ENCODE measurements at places on chromosomes 2 and 18.

DNA sequence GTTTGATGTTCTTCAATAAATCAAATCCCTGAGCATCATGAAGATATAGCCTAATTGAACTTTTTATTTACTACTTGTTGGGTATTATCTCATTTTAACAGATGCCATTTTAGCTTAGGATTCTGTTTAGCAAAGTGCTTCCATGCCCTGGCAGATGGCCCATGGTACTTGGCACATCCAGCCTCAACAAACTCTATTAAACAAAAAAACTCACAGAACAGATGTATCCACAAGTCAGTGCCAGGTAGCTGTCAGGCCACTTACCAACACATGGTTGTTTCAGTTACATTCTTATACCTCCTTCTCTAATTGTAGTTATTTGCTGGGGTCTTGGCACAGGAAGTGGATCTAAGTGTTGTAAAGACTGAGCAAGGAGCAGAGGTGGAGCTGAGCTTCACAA is 29.6 kb downstream of the GAD1 start:
- no peak overlapping the region for H3K4me3 ChIP-seq
- DNase-seq: no peak
- H3K27ac ChIP-seq: no peak overlapping the region
- H3K27me3 ChIP-seq: no peaks in the 10 kb centered on the region
- peaks cover 17% of the 10 kb centered on the region for H3K4me1 ChIP-seq
- H3K36me3 ChIP-seq: no peaks in the 10 kb centered on the region

GRCh38 chr2:227545990-227546389 is 52.7 kb upstream of the SCYGR2 start:
- no peak for DNase-seq
- no peak overlapping the region for H3K4me3 ChIP-seq
- no peaks in the 10 kb centered on the region for H3K27me3 ChIP-seq
- peak overlapping the region; percentile 23 for H3K27ac ChIP-seq

DNA sequence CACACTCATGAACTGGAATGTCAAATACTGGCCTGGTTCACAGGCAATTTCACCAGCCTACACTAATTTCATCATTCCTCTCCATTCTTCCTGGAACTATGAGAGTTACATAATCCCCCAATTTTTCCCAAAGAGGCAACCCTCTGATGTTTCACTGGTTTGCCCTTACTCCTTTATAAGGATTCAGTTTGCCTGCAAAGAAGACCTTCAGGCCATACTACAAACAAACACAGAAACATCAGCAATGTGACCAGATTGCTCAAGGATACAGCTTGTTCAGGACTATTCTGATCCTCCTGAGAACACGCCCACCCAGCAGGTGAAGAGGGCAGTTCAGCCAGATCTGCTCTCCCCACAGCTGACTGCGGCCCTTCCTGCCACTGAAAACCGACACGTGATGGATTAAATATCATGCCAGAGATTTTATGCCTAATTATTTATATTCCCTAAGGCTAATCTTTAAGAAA is 215.5 kb downstream of the ETAA1 start:
- no peak for DNase-seq
- no peak overlapping the region for H3K27ac ChIP-seq
- H3K27me3 ChIP-seq: no peaks in the 10 kb centered on the region
- H3K4me3 ChIP-seq: no peak overlapping the region
- no peaks in the 10 kb centered on the region for H3K36me3 ChIP-seq

GRCh38 chr2:79554899-79555298 is 42.0 kb downstream of the CTNNA2 start:
- no peaks in the 10 kb centered on the region for H3K27me3 ChIP-seq
- H3K36me3 ChIP-seq: no peaks in the 10 kb centered on the region
- DNase-seq: no peak
- no peak overlapping the region for H3K27ac ChIP-seq

DNA sequence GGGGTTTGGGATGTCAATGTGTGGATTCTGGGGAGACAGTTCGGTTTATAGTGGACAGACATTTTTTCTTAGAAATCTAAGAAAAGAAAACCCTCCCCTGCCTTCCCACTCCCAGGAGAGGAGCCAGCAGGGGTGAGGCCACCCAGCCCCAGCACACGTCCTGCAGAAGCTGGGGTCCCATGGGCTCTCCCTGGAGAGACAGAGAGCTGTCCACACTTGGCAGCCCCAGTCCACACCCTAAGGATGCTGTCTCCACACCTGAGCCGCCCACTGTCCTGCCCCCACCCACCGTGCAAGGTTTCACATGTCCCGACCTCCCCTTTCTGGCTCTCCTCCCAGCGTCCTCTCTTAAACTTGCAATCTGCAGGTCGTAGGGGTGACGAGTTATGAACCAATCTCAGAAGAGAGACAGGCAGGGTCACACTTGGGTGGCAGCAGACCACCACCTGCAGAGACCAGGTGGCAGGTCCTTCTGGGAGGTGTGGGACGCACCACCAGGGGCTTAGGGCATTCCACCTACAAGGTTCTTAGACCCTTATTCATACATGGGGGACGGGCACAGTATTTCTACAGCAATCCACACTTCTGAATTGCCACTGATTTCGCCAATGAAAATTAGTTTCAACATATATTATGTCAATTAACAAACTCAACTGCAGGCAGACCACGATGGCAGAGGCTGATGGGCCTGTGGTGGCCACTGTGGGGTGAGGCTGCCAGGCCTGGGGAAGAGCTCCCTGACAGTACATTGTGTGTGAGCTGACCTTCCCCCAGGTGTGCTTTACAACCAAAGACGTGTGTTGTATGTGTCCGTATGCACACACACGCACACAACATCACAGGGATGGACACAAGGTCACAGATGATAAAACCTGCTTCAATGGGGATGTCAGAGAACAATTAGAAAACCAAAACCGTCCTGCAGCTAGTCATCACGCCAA is 158.5 kb downstream of the TPO start:
- H3K4me3 ChIP-seq: no peak overlapping the region
- H3K36me3 ChIP-seq: no peaks in the 10 kb centered on the region
- DNase-seq: no peak
- no peaks in the 10 kb centered on the region for H3K4me1 ChIP-seq

GRCh38 chr2:41595240-41595639 is 452.6 kb upstream of the PKDCC start:
- no peaks in the 10 kb centered on the region for H3K4me1 ChIP-seq
- no peak overlapping the region for H3K27ac ChIP-seq

DNA sequence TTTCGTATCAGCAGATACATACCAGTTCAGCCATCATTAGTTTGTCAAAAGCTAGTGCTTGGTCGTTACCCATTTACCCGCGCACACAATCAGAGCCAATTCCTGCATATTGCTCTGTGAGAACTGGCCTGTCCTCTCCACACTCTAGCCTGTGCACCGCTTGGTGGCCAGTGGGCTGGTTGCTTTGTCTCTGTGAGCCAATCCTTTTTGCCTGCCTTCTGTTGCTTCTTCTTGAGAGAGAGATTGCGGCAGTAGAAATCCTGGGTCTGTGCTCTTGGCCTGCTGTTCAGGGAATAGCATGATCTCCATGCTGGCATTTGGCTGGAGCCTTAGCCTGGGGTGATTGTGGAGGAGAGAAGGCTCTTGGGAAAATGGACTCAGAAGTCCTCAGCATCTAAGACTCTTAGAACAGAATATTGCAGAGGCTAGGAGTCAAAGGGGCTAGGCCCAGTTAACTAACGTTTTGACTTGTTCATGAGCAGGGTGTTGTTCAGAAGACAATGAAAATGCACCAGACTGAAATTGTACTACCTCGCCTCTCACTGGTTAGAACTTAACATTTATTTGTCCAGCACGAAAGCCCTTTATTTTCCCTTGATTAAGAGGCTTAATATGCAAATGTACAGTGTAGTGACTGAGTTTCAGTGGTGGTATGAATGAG is 37.1 kb downstream of the MAP4K4 start:
- H3K27ac ChIP-seq: peak overlapping the region; percentile 81
- H3K27me3 ChIP-seq: no peaks in the 10 kb centered on the region
- DNase-seq: no peak
- H3K4me1 ChIP-seq: peaks cover 58% of the 10 kb centered on the region
- H3K36me3 ChIP-seq: no peaks in the 10 kb centered on the region

- no peak overlapping the region for H3K4me3 ChIP-seq
- no peaks in the 10 kb centered on the region for H3K36me3 ChIP-seq
- no peaks in the 10 kb centered on the region for H3K4me1 ChIP-seq
- H3K27me3 ChIP-seq: no peaks in the 10 kb centered on the region
Observed at GRCh38 chr18:26940744-26941398, 75.4 kb upstream of the AQP4 start.

DNA sequence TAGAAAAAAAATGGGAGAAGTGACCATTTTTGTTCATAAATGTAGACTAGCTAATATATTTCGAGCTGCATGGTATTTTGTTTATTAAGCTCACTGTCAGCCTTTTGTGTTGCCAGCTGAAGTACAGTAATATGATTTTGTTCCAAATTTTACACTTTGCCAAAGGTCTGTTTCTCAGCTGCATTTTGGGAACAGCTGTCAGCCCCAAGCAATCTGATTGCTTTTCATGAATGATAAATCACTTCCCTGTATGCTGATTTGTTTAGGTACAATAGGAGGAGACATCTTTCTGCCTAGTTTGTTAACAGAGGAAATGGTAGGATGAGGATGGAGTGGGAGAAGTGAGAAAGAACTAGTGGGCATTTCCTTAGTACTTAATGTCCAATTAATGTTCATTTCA is 79.3 kb downstream of the NABP1 start:
- no peaks in the 10 kb centered on the region for H3K36me3 ChIP-seq
- H3K4me3 ChIP-seq: no peak overlapping the region
- peaks cover 12% of the 10 kb centered on the region for H3K27me3 ChIP-seq
- peaks cover 3% of the 10 kb centered on the region for H3K4me1 ChIP-seq
- no peak for DNase-seq
- no peak overlapping the region for H3K27ac ChIP-seq

- H3K4me3 ChIP-seq: peak overlapping the region; percentile 70
- H3K27me3 ChIP-seq: no peaks in the 10 kb centered on the region
- H3K27ac ChIP-seq: peak overlapping the region; percentile 100
- peaks cover 65% of the 10 kb centered on the region for H3K4me1 ChIP-seq
Observed at GRCh38 chr2:28405537-28405936, 12.9 kb downstream of the FOSL2 start.

DNA sequence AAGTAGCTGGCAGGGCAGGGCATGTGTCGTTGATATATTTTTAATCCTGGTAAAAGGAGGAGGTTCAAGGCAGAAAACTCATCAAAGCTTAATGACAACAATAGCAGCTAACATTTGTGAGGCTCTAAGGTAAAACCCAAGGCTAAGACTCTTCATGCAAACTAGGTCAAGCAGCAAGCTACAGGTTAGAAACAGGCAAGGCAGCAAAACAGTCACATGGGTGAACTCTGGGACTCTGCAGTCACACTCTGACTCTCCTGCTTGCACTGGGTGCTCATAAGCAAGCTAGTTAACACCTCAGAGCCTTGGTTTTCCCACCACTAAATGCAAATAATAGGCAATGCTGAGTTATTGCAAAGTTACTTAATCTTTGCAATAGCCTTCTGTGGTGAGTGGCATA is 7.9 kb downstream of the IL1RN start:
- H3K4me1 ChIP-seq: peaks cover 8% of the 10 kb centered on the region
- H3K36me3 ChIP-seq: no peaks in the 10 kb centered on the region
- DNase-seq: no peak
- no peak overlapping the region for H3K27ac ChIP-seq
- H3K4me3 ChIP-seq: no peak overlapping the region

GRCh38 chr2:151297882-151298281 is 8.4 kb upstream of the NMI start:
- no peak for DNase-seq
- no peaks in the 10 kb centered on the region for H3K36me3 ChIP-seq
- no peak overlapping the region for H3K27ac ChIP-seq
- H3K4me3 ChIP-seq: no peak overlapping the region
- H3K27me3 ChIP-seq: peaks cover 20% of the 10 kb centered on the region

- no peak overlapping the region for H3K27ac ChIP-seq
- H3K4me3 ChIP-seq: no peak overlapping the region
- DNase-seq: no peak
Observed at GRCh38 chr18:33641141-33641540, 63.1 kb downstream of the ASXL3 start.

Data from effector memory CD8-positive, alpha-beta T cell (primary cell).